ENCODE measurements at places on chromosomes 2 and 18. TPM values are rescaled to one million over a fixed set of nuclear protein-coding genes. Genes with fewer than 3 reads are reported as not detected.
A peak's percentile ranks its signal among the peaks of the same experiment; 100 is the strongest.

GRCh38 chr2:131092458-131093005, 728 bp downstream of the FAM168B start:
- peaks cover 32% of the 10 kb centered on the region for H3K4me1 ChIP-seq
- DNase-seq, result peak; percentile 81
- peak overlapping the region; percentile 88 for H3K4me3 ChIP-seq
- H3K27ac ChIP-seq, result peak overlapping the region; percentile 98
- peaks cover 19% of the 10 kb centered on the region for H3K36me3 ChIP-seq

DNA sequence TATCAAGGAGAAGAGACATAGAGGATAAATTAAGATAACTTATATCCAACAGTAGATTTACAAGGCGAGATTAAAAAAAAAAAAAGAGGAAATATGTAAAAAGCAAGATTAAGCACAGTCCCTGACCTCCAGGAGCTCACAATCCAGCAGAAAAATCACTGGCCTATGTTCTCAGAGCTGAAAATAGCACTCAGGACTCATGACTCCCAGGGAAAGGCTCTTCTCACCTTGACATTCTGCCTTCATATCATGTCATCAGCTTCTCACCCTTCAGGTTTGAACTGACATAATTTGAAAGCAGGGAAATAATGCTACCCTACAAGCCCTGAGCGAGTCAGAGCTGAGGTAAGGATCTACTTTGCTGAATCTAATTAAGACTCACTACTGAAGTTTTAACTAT, 82.8 kb downstream of the L3MBTL4 start:
- H3K4me1 ChIP-seq, result peaks cover 10% of the 10 kb centered on the region
- no peaks in the 10 kb centered on the region for H3K27me3 ChIP-seq
- H3K4me3 ChIP-seq, result no peak overlapping the region
- H3K27ac ChIP-seq, result no peak overlapping the region
- H3K36me3 ChIP-seq, result no peaks in the 10 kb centered on the region

DNA sequence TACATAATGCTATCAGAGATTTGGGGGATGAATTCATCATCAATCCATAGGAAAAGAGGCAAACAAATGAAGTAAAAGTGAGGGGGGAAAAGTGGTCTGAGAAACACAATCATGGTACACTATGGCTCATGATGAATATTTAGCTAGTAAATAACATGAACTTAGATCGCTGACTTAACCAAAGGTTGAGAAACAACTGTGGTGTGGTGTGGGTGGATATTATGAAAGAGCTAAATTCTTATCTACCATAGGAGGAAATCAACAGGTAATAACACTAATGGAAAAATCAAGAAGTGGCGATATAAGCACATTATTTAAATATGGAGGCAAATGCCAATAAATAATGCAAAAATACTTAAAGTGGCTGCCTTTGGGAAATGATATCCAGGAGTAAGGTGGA, 12.2 kb upstream of the TPRKB start:
- no peak for DNase-seq
- H3K4me1 ChIP-seq, result no peaks in the 10 kb centered on the region
- peaks cover 56% of the 10 kb centered on the region for H3K36me3 ChIP-seq
- H3K4me3 ChIP-seq, result no peak overlapping the region
- no peaks in the 10 kb centered on the region for H3K27me3 ChIP-seq

- no peaks in the 10 kb centered on the region for H3K36me3 ChIP-seq
- H3K27ac ChIP-seq, result no peak overlapping the region
- no peaks in the 10 kb centered on the region for H3K4me1 ChIP-seq
- DNase-seq, result no peak
- no peak overlapping the region for H3K4me3 ChIP-seq
Measured at GRCh38 chr2:31013301-31013700, 124.9 kb downstream of the GALNT14 start.

GRCh38 chr2:237556773-237557632, 9.4 kb upstream of the PRLH start:
- H3K4me3 ChIP-seq, result no peak overlapping the region
- H3K27me3 ChIP-seq, result no peaks in the 10 kb centered on the region
- peaks cover 12% of the 10 kb centered on the region for H3K36me3 ChIP-seq
- H3K27ac ChIP-seq, result no peak overlapping the region

- no peaks in the 10 kb centered on the region for H3K36me3 ChIP-seq
- H3K27ac ChIP-seq, result no peak overlapping the region
- H3K4me3 ChIP-seq, result no peak overlapping the region
- no peak for DNase-seq
- H3K4me1 ChIP-seq, result peaks cover 5% of the 10 kb centered on the region
Measured at GRCh38 chr2:240142256-240142775, 1.9 kb upstream of the OTOS start.

GRCh38 chr2:215723631-215724011, 287.8 kb upstream of the FN1 start:
- no peak overlapping the region for H3K27ac ChIP-seq
- DNase-seq, result no peak
- H3K4me1 ChIP-seq, result peaks cover 7% of the 10 kb centered on the region

DNA sequence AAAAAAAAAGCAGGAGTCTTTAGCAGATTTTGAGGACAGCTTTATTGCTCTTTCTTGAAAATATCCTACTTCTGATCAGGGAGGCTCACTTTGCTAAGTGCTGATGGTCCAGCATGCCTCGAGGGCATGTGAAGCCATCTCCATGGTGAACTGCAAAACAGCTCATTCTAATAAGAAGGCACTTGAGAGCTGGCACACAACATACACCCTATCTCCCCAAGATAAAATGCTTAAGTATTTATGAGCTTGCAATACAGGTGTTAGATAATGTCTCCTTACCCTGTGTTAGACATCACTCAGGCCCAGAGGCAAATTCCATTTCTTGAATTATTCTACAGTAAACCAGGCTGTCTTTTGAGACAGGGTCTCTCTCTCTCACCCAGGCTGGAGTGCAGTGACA, 2.7 kb downstream of the ENOSF1 start:
- H3K27ac ChIP-seq, result no peak overlapping the region
- DNase-seq, result no peak
- no peak overlapping the region for H3K4me3 ChIP-seq
- H3K4me1 ChIP-seq, result peaks cover 21% of the 10 kb centered on the region
- no peaks in the 10 kb centered on the region for H3K27me3 ChIP-seq
- peaks cover 20% of the 10 kb centered on the region for H3K36me3 ChIP-seq

GRCh38 chr2:152330235-152330866, 4.6 kb upstream of the FMNL2 start:
- H3K4me1 ChIP-seq, result peaks cover 9% of the 10 kb centered on the region
- no peaks in the 10 kb centered on the region for H3K36me3 ChIP-seq
- H3K27ac ChIP-seq, result no peak overlapping the region
- no peaks in the 10 kb centered on the region for H3K27me3 ChIP-seq

GRCh38 chr2:207807516-207807915, 37.8 kb upstream of the FZD5 start:
- no peaks in the 10 kb centered on the region for H3K27me3 ChIP-seq
- H3K27ac ChIP-seq, result no peak overlapping the region
- no peak for DNase-seq

DNA sequence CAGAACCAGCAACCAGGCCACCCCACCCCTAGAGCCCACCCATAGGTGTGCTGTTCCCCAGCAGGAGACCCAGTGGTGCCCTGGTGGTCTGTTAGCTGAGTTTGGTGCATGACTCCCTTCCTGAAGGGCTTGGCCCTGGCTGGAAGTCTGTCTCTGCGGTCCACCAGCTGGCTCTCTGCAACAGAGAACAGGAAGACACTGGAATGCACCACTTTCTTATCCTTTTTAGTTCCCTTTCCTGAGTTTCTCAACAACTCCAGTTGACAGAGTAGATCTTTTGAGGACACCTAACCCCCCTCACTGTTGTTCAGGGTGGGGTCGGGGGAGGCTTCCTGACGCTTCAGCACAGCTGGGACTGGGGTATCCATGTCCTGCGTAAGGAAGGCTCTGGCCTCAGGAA, 11.9 kb upstream of the RPL37A start:
- H3K27ac ChIP-seq, result no peak overlapping the region
- H3K4me3 ChIP-seq, result no peak overlapping the region
- DNase-seq, result no peak
- H3K27me3 ChIP-seq, result no peaks in the 10 kb centered on the region
- H3K4me1 ChIP-seq, result peaks cover 3% of the 10 kb centered on the region

DNA sequence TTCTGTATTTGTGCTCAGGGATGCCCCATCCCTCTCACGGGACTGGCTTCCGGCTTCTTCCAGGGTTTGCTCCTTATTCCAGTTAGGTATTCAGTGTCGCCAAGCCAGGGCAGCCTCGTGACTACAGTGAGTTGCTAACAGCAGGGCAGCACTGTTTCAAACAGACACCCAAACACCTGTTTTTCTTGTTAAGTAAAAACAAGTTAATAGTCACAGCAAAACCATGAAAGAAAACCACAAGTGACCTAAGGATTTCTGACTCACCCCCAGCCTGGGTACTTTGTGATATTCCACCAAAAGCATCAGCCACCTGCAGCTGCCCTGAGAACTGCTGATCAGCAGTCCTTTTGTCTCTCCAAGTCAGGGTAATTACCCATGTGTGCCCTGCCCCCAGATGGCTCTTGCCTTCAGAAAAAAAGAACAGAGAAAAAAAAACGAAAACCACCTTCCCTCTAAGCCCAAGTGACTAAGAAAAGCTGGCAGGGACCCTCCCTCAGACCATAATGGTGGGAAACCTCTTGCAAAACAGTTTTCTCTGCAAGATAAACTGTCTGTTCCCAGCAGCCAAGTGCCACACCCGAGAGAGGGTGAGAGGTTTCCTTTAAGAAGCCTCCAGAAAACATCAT, 178.2 kb downstream of the ANAPC1 start:
- peaks cover 29% of the 10 kb centered on the region for H3K4me1 ChIP-seq
- no peaks in the 10 kb centered on the region for H3K36me3 ChIP-seq
- no peak overlapping the region for H3K4me3 ChIP-seq
- DNase-seq, result peak; percentile 60
- H3K27me3 ChIP-seq, result no peaks in the 10 kb centered on the region
- H3K27ac ChIP-seq, result no peak overlapping the region

DNA sequence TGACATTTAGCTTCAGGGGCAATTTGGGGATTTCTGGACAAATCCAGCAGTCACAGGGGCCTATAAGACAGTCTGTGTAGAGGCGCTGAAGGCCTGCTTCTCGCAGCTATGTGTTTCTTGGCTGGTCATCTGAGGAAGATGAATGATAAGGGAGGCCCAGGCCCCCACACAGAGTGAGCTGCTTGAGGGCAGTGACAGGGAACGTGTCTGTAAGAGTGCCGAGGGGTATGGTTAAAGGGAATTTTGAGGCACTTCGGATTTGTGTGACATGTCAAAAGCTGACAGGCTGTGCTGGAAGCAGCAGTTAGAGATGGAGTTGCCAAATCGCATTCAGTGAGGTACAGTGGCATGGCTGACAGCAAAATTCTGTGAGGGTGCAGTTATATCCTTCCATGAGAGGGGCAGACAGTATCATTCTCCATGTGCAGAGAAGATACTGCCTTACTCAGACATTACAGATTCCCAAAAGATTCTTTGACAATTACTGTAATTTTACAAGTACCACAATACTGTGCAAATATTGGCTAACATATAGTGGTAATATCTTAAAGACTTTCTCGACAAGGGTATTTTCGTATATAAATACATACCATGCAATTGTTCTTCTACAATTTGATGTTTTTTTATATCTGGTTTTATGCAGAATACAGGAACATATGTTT, 74.0 kb downstream of the CERS6 start:
- no peak for DNase-seq
- peaks cover 60% of the 10 kb centered on the region for H3K4me1 ChIP-seq
- H3K27me3 ChIP-seq, result no peaks in the 10 kb centered on the region
- H3K4me3 ChIP-seq, result no peak overlapping the region
- peak overlapping the region; percentile 48 for H3K27ac ChIP-seq

DNA sequence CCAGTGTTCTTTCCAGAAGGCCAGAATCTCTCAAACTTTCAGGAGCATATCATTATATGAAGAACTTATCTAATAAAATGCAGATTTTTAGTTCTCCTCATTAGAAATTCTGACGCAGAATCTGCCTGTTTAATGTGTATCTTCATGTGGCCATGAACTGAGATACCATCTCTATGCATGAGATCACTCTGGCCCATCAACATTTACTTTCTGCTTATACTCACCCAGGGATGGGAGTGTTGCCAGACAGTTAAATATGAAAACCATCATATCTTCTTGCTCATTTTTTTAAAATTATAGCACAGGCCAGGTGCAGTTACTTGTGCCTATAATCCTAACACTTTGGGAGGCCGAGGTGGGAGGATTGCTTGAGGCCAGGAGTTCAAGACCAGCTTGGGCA, 60.4 kb downstream of the MAPK4 start:
- no peak overlapping the region for H3K4me3 ChIP-seq
- no peaks in the 10 kb centered on the region for H3K36me3 ChIP-seq
- H3K27me3 ChIP-seq, result no peaks in the 10 kb centered on the region
- DNase-seq, result no peak

GRCh38 chr18:74511823-74512222, 15.7 kb downstream of the CNDP2 start:
- no peaks in the 10 kb centered on the region for H3K27me3 ChIP-seq
- H3K4me1 ChIP-seq, result no peaks in the 10 kb centered on the region
- H3K27ac ChIP-seq, result no peak overlapping the region
- no peak for DNase-seq

- no peaks in the 10 kb centered on the region for H3K27me3 ChIP-seq
- H3K36me3 ChIP-seq, result no peaks in the 10 kb centered on the region
- peaks cover 9% of the 10 kb centered on the region for H3K4me1 ChIP-seq
- DNase-seq, result no peak
- H3K4me3 ChIP-seq, result no peak overlapping the region
- H3K27ac ChIP-seq, result no peak overlapping the region
Measured at GRCh38 chr2:69007169-69007568, 5.8 kb upstream of the ANTXR1 start.

DNA sequence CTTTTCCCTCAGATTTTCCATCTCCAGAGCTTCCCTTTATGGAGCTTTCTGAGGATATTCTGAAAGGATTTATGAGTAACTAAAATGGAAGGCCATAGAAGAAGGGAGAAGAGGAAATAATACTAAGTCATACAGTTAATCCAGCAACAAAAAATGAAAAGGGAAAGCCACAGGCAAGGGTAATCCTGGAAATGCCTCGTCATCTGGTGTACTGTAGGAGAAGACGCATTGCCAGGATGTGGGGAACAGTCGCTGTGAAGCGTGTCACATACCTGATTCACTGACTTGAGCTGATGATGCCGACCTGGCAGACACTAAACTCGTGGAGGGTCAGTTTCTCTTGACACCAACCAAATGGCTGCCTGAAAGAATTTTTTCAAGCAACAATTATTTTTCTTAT, 34.7 kb upstream of the ALPP start:
- H3K27me3 ChIP-seq, result no peaks in the 10 kb centered on the region
- H3K36me3 ChIP-seq, result no peaks in the 10 kb centered on the region
- H3K4me3 ChIP-seq, result no peak overlapping the region
- H3K4me1 ChIP-seq, result peaks cover 1% of the 10 kb centered on the region

GRCh38 chr2:146221826-146222225, 1623.0 kb upstream of the ACVR2A start:
- H3K27me3 ChIP-seq, result no peaks in the 10 kb centered on the region
- no peaks in the 10 kb centered on the region for H3K4me1 ChIP-seq
- H3K4me3 ChIP-seq, result no peak overlapping the region
- DNase-seq, result no peak

GRCh38 chr18:77071711-77072292, 60.8 kb downstream of the MBP start:
- DNase-seq, result no peak
- H3K27ac ChIP-seq, result peak overlapping the region; percentile 45
- no peak overlapping the region for H3K4me3 ChIP-seq
- H3K27me3 ChIP-seq, result no peaks in the 10 kb centered on the region
- peaks cover 59% of the 10 kb centered on the region for H3K4me1 ChIP-seq
- H3K36me3 ChIP-seq, result no peaks in the 10 kb centered on the region

APOB gene
- total RNA-seq, result 5.6 TPM

DOK6 gene
- total RNA-seq, result 0.21 TPM

CRYGD gene
- not detected for total RNA-seq

DSC3 gene
- total RNA-seq, result 633 TPM

SH3YL1 gene
- 104 TPM for total RNA-seq

SIX2 gene
- 0.34 TPM for total RNA-seq

ZNF532 gene
- 31.1 TPM for total RNA-seq

LHCGR gene
- not detected for total RNA-seq

CDK5R2 gene
- total RNA-seq, result not detected

TIGD1 gene
- 6.6 TPM for total RNA-seq

ZC3H6 gene
- 10.3 TPM for total RNA-seq

Measured in suprapubic skin (tissue), 4 donors.